A549 (cell line): ENCODE measurements at places on chromosomes 7 and 10. TPM values are rescaled to one million over a fixed set of nuclear protein-coding genes. Genes with fewer than 3 reads are reported as not detected.

NPTX2 gene
- not detected in 3 replicates for polyA plus RNA-seq

NFKB2 gene
- 35.7 to 63.6 TPM (median 36.6 TPM) in 3 replicates for polyA plus RNA-seq

CRPPA gene
- 0.46 to 0.78 TPM (median 0.59 TPM) in 3 replicates for polyA plus RNA-seq

WEE2 gene
- not detected in 3 replicates for polyA plus RNA-seq

IGF2BP3 gene
- polyA plus RNA-seq, result 26.7 to 30.4 TPM (median 30.1 TPM) in 3 replicates

CALHM2 gene
- 1.9 to 2.7 TPM (median 2.6 TPM) in 3 replicates for polyA plus RNA-seq

IDI1 gene
- 42.4 to 65.0 TPM (median 57.1 TPM) in 3 replicates for polyA plus RNA-seq

OR9A2 gene
- not detected in 3 replicates for polyA plus RNA-seq

TAF3 gene
- 5.0 to 6.0 TPM (median 5.7 TPM) in 3 replicates for polyA plus RNA-seq

CCDC3 gene
- 0.73 to 0.94 TPM (median 0.79 TPM) in 3 replicates for polyA plus RNA-seq

HOXA4 gene
- polyA plus RNA-seq, result 2.1 to 3.0 TPM (median 2.3 TPM) in 3 replicates

LIPN gene
- not detected in 3 replicates for polyA plus RNA-seq

ADAM22 gene
- 0.29 to 0.53 TPM (median 0.52 TPM) in 3 replicates for polyA plus RNA-seq

FAM25A gene
- not detected in 3 replicates for polyA plus RNA-seq

ZNF680 gene
- polyA plus RNA-seq, result 3.9 to 4.7 TPM (median 4.6 TPM) in 3 replicates

SLIT1 gene
- 0.03 to 0.07 TPM (median 0.05 TPM) in 3 replicates for polyA plus RNA-seq

RFC2 gene
- polyA plus RNA-seq, result 70.9 to 77.7 TPM (median 71.2 TPM) in 3 replicates

RNF32 gene
- 1.3 to 1.8 TPM (median 1.4 TPM) in 3 replicates for polyA plus RNA-seq

OR6V1 gene
- not detected in 3 replicates for polyA plus RNA-seq

FEZF1 gene
- not detected in 3 replicates for polyA plus RNA-seq

PLA2G12B gene
- not detected in 3 replicates for polyA plus RNA-seq

OR13A1 gene
- not detected in 3 replicates for polyA plus RNA-seq

TBX20 gene
- polyA plus RNA-seq, result 1.3 to 1.6 TPM (median 1.5 TPM) in 3 replicates

CACNB2 gene
- polyA plus RNA-seq, result not detected in 3 replicates

PARG gene
- 22.5 to 24.0 TPM (median 22.6 TPM) in 3 replicates for polyA plus RNA-seq

ZKSCAN5 gene
- polyA plus RNA-seq, result 7.2 to 8.3 TPM (median 8.2 TPM) in 3 replicates

PHKG1 gene
- polyA plus RNA-seq, result 0.77 to 1.2 TPM (median 1.0 TPM) in 3 replicates

IL2RA gene
- polyA plus RNA-seq, result not detected in 3 replicates
